HFFc6 (cell line): ENCODE measurements at places on chromosomes 16 and 17. TPM values are rescaled to one million over a fixed set of nuclear protein-coding genes. Genes with fewer than 3 reads are reported as not detected.

- DNase-seq: peak; percentile 58
These were observed 3.8 kb downstream of the ARHGDIA start for GRCh38 chr17:81867170-81867990.

DNA sequence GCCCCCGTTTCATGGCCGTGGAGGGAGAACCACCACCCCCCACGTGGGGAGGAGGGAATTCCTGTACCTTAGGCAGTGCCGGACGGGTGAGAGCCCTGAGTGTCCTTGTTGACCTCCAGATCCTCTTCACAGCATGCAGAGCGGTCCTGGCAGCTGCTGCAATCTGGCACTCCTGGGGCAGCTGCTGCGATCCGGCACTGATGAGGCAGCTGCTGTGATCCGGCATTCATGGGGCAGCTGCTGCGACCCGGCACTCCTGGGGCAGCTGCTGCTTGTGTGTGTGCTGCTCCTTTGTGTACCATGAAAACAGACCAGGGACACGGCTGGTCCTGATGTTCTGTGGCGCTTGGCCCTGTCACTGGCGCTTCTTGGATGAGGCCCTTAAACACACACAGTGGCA lies 12.8 kb downstream of the ZNF778 start:
- DNase-seq: no peak

GP1BA gene
- not detected in 3 replicates for total RNA-seq

DNA sequence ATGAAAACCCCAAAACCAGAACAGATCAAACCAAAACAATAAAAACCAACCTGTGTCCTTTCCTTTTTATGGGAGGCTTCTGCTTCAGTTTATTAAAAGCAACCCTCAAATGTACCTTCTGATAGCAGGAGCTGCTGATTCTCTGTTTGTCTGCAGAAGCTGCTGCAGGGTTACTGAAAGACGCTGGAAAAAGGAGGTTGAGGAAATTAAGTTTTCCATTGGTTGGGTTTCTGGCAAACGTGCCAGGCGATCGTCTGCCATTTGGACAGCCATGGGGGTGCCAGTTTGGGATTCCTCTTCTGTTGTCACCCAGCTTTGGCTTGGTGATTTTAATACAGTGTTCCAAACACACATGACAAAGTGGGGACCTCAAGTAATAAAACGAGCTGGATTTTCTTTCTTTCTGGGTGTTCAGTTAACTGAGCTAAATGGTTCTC lies 185.4 kb upstream of the ZFHX3 start:
- DNase-seq: no peak

USP31 gene
- 5.4 to 7.1 TPM (median 6.2 TPM) in 3 replicates for total RNA-seq
